ENCODE measurements at places on chromosomes 11 and 22.

- peak; percentile 78 for DNase-seq
These were observed 9.5 kb upstream of the EHD1 start for GRCh38 chr11:64887757-64888405.

- no peak for DNase-seq
These were observed 161.5 kb upstream of the BLID start for GRCh38 chr11:122277493-122277892.

- no peak for DNase-seq
These were observed 19.5 kb downstream of the PC start for GRCh38 chr11:66938582-66939135.

DNA sequence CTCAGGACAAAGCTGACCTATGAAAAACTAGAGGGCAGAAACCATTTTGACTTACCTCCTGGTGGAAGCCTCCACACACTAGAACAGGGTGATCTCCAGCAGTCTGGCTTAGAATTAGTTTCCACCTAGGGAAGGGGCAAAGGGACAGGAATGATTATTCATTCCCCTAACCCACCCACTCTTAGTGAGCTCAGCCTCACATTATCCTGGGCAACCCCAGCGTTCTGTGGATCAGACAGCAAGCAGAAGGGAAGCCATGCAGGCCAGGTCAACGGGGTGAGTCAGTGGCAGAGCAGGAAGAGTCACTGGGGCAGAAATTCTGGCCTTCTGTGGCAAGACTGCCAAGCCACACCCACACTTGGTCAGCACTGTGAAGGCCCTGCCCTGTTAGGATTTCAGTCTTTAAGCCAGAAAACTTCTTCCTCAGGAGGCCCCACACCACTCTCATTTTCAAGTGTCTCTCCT is 10.5 kb downstream of the NUMA1 start:
- no peak for DNase-seq

DNA sequence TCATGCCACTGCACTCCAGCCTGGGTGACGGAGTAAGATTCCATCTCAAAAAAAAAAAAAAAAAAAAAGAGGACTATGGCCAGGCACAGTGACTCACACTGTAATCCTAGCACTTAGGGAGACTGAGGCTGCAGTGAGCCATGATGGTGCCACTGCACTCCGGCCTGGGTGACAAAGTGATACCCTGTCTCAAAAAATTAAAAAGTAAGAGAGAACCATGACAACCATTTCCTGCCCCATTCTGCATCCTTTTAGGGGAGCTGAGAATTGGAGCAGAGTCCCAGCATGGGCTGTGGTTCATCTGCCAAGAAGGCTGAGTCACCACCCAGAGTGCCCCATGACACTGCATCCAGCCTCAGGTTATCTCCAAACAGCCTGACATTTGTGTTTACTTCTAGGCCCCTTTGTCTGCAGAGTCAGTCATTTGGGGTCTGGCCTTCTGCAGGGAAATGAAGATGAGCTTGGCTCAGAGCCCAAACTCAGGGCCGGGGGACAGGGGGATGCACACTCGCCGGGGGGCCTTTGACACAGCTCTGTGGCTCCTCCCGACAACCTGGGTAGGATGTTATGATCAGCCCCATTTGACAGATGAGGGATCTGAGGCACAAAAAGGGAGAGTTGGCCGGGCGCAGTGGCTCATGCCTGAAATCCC is 4.7 kb downstream of the CSDC2 start:
- no peak for DNase-seq

Data from stimulated activated CD8-positive, alpha-beta memory T cell treated with anti-CD3 and anti-CD28 coated beads, Interleukin-7, amount 100 ng/mL, for 1 hour (primary cell).